Left cardiac atrium (tissue), 4 donors: ENCODE measurements at places on chromosomes 5 and 9. TPM values are rescaled to one million over a fixed set of nuclear protein-coding genes. Genes with fewer than 3 reads are reported as not detected.

The GLRA1 gene
- not detected for total RNA-seq

DNA sequence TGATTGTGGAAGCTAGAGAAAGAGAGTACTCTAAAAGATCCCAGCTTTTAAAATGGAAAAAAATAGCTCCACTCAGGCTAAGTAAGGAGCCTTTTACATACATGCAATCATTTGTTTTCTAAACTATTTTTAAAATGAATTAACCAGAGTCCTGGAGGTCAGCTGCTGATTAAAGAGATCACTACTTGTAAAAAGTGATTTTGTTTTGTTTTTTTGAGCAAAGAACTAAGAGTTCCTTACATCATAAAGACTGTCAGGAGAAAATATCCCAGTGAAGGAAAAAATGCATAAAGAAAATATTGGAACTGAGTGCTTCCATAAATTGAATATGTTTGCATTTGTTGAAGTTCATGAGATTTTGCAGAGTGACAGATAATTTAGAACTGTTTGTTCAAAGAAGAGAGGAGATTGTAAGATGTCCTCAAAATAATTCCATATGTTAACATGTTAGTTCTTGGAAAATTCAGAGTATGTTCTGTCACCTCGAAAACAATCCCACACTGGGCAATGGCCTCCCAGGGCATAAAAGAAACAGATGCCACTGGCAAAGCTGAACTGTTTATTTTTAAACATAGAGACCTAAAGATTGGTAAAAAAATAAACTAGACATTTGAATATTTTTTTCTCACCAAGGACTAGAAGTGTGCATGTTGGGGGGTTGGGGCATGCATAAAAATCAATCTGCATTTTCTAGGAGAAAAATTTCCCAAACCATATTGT lies 264.7 kb downstream of the NPR3 start:
- no peak for DNase-seq

DNA sequence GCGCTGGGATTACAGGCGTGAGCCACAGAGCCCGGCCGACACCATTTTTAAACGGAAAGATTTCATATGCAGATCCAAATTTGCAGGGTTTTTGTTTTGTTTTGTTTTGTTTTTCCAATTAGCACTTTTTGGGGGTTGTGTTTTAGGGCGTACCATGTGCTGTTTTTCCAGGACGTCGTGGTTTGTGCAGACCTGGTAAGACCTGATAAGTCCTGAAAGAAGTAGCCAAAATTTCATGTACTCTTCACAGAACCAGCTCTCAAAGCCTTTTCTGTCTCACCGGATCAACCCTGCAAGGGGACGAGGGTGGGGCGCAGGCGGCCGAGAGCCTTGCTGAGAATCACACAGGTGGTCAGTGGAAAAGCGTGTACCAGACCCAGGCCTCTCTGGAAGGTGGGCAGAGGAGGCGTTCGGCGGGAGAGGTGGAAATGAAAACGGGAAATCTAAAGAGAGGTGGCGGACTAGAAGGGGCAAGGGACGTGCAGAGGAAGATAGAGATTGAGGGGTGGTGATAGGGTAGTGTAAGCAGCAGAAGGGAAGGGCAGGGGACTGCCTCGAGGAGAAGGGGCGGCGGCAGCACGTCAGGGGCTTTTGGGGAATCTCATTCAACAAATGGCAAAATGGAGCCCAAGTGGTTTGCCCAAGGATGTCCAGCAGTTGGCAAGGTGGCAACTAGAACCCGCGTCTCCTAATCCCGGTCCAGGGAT lies 1.1 kb upstream of the FAF2 start:
- DNase-seq, result no peak

DNA sequence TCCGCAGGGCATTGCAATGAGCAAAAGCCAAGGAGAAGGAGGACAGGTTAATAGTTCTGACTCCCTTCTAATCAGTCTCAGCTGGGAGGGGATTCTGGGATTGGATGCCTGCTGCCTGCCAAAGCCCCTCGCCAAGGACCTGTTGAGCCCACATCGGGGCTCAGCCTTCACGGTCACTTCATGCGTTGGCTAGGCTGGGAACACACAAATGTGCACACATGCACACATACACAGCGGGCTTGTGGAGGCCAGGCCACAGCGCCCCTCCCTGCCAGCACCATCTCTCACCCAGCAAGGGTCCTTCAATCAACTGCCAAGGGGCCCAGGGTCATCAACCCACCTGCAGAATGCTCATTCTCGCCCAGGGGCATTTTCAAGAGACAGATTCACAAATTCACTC lies 113.9 kb downstream of the C5orf15 start:
- no peak for DNase-seq

DNA sequence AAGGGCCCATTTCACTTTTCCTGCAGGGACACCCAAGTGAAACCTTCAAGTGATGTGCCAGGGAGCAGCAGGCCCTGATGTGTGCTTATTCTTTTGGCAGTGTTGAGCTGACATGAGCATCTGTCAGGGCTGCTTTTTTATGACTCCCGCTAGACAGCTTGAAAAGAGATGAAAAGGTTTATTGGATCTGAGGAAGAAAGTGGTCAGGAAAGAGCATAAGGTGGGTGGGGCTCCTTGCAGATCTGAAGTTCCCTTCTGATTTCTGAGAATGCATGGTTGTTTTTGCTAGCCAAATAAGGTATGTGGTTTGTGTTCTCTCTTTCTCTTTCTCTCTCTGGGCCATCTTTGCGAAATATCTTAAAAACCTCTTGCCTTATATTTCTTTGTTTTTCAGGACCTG lies 316.1 kb downstream of the DMRT2 start:
- no peak for DNase-seq

- no peak for DNase-seq
Measured at GRCh38 chr5:41517909-41518308, 7.5 kb upstream of the PLCXD3 start.

DNA sequence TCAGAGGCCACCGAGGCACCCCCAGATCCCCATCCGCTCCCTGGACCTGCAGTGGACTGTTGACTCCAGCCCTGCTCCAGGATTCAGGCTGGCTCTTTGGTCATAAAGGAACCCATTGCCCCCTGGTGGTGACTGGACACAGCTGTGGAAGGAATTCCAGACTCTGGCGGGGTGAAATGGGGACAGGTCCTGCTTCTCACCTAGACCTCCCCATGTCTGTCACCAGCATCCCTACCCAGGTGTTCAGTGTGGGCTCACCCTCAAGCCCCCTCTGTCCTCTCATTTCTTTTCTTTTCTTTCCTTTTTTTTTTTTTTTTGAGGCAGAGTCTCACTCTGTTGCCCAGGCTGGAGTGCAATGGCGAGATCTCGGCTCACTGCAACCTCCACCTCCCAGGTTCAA lies 25.5 kb upstream of the STXBP1 start:
- peak; percentile 88 for DNase-seq

- DNase-seq, result no peak
Measured at GRCh38 chr5:95712347-95712958, 18.7 kb upstream of the RHOBTB3 start.

DNA sequence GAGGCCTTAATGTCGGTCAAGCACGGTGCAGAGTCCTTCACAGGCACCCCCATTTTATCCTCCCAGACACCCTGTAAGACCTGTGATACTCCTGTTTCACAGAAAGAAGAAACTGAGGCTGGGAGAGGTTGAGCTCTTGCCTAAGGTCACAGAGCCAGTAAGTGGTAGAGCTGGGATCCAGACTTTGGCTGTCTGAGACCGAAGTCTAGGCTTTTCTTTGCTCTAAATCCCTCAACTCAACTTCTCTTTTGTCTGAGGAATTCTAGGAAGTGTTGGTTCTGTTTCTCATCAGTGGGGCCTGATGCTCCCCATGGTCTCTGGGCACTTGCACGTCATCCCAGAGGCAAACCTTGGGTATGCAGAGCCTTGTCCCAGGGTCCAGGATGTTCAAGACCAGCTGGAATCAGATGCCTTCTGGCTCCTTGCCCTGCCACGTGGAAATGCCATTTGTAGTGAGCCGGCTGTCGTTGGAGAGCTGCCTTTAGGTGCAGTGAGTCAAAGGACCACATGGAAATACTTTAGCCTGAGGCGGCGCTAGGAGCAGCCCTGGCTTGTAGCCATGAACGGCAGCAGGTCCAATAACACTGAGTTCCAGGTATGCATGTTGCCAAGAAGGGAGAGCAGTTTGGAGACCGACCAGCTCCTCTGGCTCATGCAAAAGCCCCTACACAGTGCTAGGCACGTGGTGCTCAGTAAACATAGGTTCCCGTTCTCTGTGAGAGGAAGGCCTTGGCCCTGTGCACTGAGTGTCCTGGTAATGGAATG lies 9.2 kb downstream of the DCANP1 start:
- DNase-seq, result peak; percentile 52

- DNase-seq, result no peak
Measured at GRCh38 chr9:23073136-23073535, 626.5 kb downstream of the DMRTA1 start.
